ENCODE measurements at places on chromosomes 1 and 21.

- DNase-seq: no peak
Measured at GRCh38 chr1:236536540-236536939, 12.8 kb downstream of the LGALS8 start.

- DNase-seq: no peak
Measured at GRCh38 chr1:153364156-153364555, 6.5 kb downstream of the S100A9 start.

- no peak for DNase-seq
Measured at GRCh38 chr21:42696501-42697040, 43.1 kb downstream of the PDE9A start.

DNA sequence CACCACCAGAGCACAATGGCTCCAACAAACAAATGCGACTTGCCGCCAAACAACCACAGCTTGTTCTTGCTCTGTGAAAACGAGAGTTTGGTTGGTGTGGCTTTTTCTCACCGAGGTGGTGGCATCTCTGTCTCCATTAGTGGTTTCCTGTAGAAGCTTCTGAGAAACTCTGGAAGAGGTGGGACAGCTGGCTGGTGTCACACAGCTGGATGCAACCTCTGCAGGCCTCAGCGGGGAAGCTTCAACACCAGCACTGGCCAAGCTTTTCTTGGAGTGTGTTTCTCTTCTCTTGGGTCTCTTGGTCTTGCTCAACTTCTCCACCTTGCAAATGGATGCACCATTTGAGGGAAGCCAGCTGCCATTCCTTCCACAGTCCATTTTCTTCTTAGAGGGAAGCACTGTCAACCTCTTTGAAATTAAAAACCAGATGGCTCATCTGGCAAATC lies 124.8 kb downstream of the KCNN3 start:
- no peak for DNase-seq

DNA sequence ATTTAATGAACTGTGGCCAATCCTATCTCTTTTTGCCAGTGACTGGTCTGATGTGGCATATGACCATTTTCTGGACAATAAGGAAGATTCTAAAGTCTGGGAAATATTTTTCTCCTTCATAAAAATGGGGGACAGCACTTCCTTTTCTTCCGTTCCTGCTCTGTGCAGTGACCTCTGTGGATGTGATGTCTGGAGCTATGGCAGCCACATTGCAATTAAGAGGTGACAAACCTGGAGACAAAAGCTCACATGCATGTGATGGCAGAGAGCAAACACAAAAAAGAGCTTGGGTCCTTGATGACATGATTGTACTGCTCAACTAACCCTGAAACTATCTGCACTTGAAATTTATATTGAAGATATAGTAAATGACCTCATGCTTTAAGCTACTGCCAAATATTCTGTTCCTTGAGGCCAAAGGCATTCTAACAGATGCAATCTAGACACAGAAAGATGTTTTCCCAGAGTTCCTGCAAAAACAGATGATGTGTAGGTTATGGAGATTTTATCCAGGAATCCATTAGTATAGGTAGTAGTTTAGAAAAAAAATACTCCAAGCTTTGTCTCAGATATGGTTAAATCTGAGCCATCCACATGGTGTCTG lies 2.2 kb upstream of the MAGI3 start:
- no peak for DNase-seq

GRCh38 chr21:34526241-34526617 lies 14.2 kb upstream of the KCNE1 start:
- no peak for DNase-seq

GRCh38 chr1:55539652-55540512 lies 324.7 kb upstream of the USP24 start:
- no peak for DNase-seq

GRCh38 chr1:94032637-94033036 lies 88.3 kb downstream of the ABCA4 start:
- no peak for DNase-seq

- no peak for DNase-seq
Measured at GRCh38 chr1:222167111-222167510, 380.8 kb downstream of the HHIPL2 start.

DNA sequence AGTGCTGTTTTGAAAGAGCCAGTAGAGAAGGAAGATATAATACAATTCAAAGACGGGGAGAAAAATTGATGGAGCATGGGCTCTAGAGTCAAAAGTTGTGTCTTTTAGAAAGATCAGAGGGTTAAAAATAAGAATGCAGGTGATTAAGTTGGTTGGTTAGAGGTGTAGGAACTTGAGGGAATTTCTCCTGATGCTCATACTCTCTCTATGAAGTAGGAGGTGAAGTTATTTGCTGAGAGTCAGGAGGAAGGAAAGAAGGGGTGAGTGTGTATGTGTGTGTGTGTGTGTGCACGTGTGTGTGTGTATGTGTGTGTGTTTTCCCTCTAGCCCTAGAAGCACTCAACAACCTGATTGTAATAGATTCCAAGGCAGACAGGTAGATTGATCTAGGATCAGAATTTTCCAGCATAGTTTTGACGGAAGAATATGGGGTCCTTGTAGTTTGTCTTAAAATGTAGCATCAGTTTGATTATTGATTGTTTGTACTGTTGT lies 88.3 kb upstream of the MACF1 start:
- no peak for DNase-seq

DNA sequence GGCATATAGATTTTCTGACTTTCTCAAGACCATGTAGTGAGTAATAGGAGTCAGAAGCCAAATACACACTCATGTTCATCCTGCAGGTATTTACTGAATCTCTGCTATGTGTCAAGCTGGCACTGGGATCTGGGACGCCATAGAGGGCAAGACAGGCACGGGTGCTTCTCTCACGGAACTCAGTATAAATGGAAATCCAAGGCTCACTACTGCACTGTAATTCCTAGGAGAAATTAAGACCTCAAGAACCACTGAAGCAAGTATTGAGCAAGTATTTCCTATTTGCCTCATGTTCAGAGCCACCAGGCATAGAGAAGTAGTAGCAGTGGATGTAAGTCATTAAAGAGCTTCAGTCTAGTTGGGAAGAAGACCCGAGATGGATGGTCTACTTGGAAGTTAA lies 38.9 kb downstream of the EIF2D start:
- no peak for DNase-seq

Data from activated CD4-positive, CD25-positive, alpha-beta regulatory T cell treated with anti-CD3 and anti-CD28 coated beads, Interleukin-2, amount 50 U/mL, for 72 hours (primary cell).